Fibroblast of mammary gland (primary cell): ENCODE measurements at places on chromosomes 6 and 20.

GRCh38 chr6:49933526-49933925 lies 30.4 kb downstream of the DEFB114 start:
- DNase-seq, result no peak

GRCh38 chr6:118292558-118292957 lies 255.5 kb upstream of the PLN start:
- DNase-seq, result no peak

DNA sequence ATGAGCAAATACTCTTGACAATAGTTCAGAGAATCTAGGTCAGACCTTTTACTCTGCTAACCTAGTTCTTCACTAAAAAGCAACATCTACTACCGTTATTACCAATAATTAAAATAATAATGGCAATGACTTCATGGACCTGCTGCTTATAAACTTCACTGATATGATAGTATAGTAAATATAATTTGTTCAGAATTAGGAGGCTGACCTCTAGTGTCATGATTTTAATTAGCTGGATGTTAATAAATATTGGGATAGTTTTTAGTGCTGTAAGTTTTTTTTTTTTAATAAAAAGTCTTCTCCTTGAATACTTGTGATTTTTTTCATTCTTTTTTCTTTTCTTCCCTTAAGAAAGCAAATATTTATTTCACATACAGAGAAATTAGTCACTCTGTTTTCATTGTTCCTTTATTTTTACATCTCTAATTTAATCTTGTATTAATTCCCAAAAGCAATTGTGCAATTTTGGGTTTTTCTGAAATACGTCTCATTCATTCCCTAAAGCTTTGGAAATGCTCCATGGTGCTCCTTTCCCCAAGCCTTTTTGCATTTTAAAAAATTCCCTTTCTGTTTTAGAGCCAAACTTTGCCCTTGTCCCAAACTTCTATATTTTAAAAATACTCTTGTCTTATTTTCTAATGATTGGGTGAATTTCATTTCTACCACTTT lies 46.6 kb upstream of the UST start:
- DNase-seq, result peak; percentile 58

DNA sequence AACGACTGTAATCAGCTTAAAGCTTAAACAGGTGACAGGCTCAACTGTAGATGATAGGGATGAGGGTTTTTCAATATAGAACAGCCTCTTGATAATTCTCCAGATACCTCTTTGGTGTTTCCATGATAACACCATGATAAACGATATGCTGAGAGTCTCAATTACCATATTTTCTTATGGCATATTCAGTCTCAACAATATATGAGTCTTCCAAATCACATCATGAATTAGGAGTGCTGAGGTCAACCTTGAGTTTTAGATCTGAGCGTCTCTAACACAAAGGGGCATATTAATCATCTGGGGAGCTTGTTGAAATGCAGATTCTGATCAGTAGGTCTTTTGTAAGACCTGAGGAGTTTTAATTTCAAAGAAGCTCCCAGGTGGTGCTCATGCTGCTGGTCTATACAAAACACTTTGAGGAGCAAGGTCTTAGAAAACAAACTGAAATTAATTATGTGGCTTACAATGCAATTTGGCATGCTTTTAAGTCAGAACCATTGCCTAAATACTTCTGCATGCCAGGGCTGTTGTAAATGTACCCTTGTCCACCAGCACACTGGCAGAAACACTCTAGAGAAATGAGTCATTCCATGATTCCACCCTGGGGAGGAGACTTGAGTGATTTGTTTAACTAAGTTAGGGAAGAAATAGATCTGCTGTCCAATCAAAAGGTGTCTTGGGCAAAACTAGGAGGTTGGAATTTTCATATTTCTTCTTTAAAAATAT lies 49.6 kb downstream of the PTCHD4 start:
- DNase-seq, result peak; percentile 71

- DNase-seq, result peak; percentile 69
Observed at GRCh38 chr6:52574709-52575501, 2.0 kb downstream of the TRAM2 start.
